ENCODE measurements at places on chromosomes 13 and 19.
A peak's percentile ranks its signal among the peaks of the same experiment; 100 is the strongest.

GRCh38 chr19:39506944-39507714 is 7.8 kb upstream of the SELENOV start:
- DNase-seq: peak; percentile 79

GRCh38 chr13:102715447-102715846 is 20.6 kb upstream of the METTL21C start:
- DNase-seq: no peak

- no peak for DNase-seq
Measured at GRCh38 chr19:56142897-56143434, 1.9 kb downstream of the ZNF444 start.

GRCh38 chr13:102812611-102813287 is 13.8 kb downstream of the BIVM start:
- DNase-seq: no peak

- no peak for DNase-seq
Measured at GRCh38 chr19:32166238-32166637, 179.2 kb upstream of the ZNF507 start.

DNA sequence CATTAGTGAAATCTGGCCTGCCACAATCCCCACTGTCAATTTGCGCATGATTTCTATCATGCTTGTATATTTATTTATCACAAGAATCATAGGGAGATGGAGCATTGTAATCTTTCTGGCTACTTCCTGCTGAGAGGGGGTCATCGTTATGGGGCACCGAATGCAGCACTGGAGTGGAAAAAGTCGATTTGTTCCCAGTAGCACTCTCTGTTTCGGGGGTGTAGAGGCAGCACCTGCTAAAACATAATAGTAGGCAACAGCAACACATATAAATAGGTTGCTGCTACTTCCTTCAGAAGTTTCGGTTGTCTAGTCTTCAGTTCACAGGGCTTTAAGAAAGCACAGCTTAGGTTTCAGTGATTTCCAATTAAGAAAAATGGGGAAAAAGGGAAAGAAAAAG is 23.4 kb upstream of the CEACAM21 start:
- no peak for DNase-seq

DNA sequence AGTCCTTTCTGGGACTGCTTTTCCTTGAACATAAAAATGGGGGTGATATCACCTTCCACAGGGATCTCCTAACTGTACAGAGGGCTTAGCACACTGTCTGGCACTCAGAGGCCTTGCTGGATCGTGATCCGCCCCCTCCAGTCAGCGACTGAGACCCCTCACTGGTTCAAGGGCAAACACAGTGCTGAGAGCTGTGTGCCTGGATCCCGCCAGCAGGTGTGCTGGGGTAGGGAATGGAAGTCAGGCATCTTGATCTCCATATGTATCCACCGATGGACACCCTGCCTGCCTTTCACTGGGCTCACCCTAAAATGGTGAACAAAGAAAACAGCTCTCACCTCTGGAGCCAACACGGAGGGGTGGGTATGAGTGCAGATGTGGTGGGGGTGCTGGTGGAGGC is 64.3 kb downstream of the IRS2 start:
- no peak for DNase-seq

- DNase-seq: peak; percentile 14
Measured at GRCh38 chr13:48066310-48066989, 28.5 kb downstream of the MED4 start.

GRCh38 chr19:7471696-7472615 is 16.9 kb downstream of the PEX11G start:
- DNase-seq: peak; percentile 59

DNA sequence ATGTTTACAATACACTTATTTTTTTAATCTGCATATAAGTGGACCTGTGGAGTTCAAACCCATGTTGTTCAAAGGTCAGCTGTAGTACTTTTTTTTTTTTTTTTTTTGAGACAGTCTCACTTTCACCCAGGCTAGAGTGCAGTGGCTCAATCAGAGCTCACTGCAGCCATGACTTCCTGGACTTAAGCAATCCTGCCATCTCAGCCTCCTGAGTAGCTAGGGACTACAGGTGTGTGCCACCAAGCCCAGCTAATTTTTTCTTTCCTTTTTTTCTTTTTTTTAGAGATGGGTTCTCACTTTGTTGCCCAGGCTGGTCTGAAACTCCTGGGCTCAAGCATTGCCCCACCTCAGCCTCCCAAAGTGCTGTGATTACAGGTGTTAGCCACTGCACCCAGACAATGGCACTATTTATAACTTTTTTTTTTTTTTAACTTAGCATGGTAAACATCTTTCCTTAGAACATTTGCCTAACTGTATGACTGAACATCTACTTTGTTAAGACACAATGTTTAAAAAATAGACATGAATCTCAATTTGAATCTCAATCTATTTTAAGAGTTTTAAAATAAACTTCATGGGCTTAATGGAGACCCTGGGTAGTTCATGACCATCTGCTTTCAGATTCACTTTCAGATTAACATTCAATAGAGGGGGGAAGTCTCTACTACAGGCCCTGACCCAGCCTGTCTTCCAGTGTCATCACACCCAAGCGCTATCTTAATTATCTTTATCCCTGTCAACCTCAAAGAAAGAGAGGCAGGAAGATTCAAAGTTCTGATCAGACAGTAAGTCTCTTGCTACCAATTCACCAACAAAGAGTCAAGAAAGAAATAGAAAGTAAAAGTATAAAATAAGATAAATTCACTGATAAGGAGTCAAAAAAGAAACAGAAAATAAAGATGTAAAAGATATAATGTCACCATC is 97.7 kb upstream of the DOCK9 start:
- no peak for DNase-seq

DNA sequence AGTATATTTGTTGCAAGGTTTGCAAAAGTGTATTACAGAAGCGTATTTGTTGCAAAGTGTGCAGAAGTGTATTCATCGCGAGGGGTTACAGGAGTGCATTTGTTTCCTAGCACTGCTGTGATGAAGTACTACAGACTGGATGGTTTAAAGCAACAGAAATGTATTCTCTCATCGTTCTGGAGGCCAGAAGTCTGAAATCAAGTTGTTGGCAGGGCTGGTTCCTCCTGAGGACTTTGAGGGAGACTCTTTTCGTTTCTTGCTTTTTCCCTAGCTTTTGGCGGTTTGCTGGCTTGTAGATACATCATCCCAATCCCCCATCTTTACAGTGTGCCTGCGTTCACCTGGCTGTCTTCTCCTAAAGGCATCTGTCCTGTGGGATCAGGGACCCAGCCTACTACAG is 127.9 kb upstream of the USP29 start:
- no peak for DNase-seq

- no peak for DNase-seq
Measured at GRCh38 chr19:42130254-42130573, 2.0 kb downstream of the POU2F2 start.

DNA sequence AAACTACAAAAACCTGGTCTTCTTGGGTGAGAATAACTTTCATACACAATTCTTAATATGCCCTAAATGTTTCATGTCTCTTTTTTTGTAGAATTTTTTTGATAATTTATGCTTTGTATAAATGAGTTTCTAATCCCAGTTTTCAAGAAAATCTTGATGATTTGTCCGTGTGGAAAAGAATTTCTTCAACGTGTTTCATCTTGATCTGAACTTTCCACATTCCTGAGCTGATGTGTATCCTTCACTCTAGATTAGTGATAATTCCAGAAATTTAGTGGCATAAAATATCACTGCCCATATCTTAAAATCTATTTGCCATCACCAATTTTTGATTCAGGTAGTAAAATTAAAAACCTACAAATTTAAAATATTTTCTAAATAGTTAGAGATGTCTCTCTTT is 24.6 kb downstream of the ZNF431 start:
- DNase-seq: no peak

DNA sequence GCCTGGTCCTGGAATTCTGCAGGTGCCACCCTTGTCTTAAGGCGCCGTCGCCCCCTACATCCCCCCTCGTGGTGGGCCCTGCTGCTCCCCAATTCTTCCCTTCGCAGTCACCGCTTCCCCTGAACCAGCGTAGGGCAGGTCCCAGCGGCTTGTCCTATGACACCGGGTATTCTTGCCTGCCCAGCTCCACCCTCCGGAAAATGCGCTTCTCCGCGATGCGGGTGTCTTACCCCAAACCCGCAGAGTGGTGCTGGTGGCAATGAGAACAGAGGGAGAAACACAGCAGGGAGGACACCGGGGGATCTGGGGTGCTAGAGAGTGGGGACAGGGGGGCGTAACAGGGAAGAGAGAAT is 9.0 kb downstream of the ZNF808 start:
- peak; percentile 27 for DNase-seq

GRCh38 chr19:19661675-19662251 is 1.7 kb downstream of the ATP13A1 start:
- peak; percentile 85 for DNase-seq

- DNase-seq: no peak
Measured at GRCh38 chr13:49812812-49813211, 20.3 kb upstream of the KPNA3 start.

GRCh38 chr13:36917311-36917710 is 2.7 kb downstream of the SMAD9 start:
- no peak for DNase-seq

DNA sequence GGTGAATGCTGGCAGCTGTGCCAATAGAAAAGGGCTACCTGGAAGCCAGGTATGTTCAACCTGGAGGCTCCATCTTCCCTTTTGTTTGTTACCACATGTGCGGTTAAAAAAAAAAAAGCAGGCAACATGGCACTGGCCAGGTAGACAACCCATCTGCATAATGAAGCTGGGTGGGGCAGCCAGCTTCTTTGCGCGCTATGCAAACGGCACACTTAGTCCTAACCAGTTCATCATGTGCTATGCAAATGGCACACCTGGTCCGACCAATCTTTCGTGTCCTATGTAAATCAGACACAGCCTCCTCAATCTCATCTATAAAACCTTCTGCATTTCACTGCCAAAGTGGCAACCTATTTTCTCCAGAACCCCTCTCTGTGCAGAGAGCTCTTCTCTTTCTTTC is 11.3 kb upstream of the IGSF23 start:
- DNase-seq: no peak

GRCh38 chr19:2097203-2097885 is 629 bp downstream of the IZUMO4 start:
- DNase-seq: no peak

GRCh38 chr13:65339241-65339640 is 1890.9 kb downstream of the PCDH9 start:
- DNase-seq: no peak

DNA sequence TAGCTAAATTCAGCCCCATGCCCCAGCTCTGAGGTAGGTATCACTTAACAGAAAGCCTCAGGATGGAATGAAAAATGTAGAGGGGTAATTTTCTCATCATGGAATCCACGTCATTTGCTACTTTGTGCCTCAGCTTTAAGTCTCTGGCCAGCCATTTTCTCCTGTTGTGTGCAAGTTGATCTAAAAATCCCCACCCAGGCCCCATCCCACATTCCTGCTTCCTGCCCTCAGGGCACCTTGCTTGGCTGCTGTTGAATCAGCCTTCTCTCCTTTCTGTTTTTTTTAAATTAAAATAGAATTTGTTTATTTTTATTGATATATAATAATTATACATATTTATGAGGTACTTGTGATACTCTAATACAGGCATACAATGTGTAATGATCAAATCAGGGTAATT is 179.9 kb upstream of the TSHZ3 start:
- no peak for DNase-seq

DNA sequence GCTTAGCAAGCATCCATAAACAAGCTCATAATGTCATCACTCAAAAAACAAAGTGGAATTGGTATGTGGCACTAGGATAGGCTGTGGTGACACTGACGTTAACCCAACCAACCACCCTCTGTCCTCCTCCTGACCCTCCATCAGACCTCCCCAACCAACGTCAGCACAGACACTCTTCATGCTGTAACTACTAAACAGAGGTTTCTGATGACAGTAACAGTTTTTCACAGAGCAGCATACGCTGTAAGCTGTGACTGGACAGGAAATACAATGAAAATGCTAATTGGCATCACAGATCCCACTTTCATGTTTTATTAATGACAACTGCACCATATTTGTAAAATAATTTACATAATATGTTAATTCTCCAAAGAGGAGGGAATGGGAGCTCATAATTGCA is 238.0 kb downstream of the IRS2 start:
- no peak for DNase-seq

GRCh38 chr19:16014923-16015804 is 61.1 kb upstream of the TPM4 start:
- no peak for DNase-seq

DNA sequence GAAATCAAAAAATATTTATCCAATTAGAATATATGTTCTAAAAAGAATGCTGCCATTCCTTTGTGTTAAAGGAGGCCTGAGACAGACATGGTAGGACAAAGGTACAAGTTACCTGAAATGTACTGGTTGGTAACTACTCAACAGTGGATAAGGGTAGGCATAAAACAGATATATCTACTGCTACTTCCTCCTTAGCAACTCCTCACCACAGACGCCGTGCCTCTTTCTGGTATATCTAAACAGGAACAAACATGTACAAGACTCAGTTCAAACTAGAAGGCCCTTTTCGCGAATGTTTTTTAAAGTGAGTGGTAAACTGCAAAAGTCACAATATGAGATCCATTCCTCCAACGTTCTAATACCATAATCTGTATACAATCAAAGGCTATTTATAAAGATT is 86.9 kb downstream of the TBC1D4 start:
- peak; percentile 47 for DNase-seq

- DNase-seq: no peak
Measured at GRCh38 chr13:101996954-101997353, 404.9 kb downstream of the FGF14 start.

- DNase-seq: peak; percentile 8
Measured at GRCh38 chr19:57171551-57172081, 4.3 kb upstream of the DUXA start.

GRCh38 chr13:46756977-46757376 is 40.0 kb downstream of the ESD start:
- DNase-seq: peak; percentile 72

DNA sequence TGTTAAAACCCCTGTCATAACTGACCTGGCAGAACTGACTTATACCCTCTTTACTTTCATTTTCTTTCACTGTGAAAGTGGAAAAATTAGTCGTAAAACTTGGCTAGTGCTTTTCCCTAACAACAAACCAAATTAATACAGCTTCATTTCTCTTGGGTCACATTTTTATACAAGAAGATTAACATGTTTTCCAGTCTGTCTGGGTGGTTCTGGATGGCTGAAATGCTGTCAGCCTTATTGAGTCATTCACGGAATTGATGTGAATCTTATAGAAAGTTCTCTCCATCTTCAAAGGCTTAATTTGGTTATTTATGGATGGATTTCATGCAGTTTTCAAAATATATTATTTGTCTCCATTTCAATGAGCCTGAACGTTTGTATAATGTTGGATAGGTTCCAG is 440.0 kb downstream of the KCTD12 start:
- DNase-seq: no peak

- no peak for DNase-seq
Measured at GRCh38 chr13:100789025-100789424, 114.4 kb upstream of the TMTC4 start.
